Foreskin melanocyte (primary cell): ENCODE measurements at places on chromosomes 4 and X.
A peak's percentile ranks its signal among the peaks of the same experiment; 100 is the strongest.

DNA sequence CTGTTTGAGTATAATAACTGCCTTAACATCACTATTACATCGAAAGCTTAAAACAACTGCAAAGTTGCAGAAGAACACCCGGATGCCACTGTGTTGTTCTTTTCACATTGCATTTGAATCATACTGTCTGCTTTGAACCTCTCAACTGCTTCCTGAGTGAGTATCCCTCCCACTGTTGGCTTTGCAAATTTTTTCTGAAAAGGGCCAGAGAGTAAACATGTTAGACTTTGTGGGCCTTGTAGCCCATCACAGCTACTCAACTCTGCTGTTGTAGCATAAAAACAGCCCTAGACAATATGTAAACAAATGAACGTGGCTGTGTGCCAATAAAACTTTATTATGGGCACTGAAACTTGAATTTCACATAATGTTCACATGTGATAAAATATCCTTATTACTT is 76.1 kb downstream of the NSG1 start:
- no peak for DNase-seq

DNA sequence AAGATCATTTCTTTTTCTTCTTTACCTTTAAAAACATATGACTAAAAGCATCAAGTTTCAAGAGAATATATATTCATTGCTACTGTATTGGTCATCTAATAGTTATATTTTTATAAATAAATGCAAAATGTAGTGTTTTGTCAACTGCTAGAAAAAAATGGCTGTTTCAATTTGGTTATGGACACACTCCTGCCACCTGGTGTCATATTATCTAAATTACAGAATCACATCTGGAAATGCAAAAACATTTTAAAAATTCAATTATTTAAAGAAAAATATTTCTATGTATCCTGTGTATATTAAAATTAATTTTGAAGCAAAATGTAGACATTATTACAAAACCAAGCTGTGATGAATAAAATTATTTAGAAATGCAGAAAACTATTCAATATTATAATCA is 329.4 kb upstream of the PCDH18 start:
- no peak for DNase-seq

- DNase-seq: no peak
These were observed 61.3 kb upstream of the SCOC start for GRCh38 chr4:140312100-140312499.

DNA sequence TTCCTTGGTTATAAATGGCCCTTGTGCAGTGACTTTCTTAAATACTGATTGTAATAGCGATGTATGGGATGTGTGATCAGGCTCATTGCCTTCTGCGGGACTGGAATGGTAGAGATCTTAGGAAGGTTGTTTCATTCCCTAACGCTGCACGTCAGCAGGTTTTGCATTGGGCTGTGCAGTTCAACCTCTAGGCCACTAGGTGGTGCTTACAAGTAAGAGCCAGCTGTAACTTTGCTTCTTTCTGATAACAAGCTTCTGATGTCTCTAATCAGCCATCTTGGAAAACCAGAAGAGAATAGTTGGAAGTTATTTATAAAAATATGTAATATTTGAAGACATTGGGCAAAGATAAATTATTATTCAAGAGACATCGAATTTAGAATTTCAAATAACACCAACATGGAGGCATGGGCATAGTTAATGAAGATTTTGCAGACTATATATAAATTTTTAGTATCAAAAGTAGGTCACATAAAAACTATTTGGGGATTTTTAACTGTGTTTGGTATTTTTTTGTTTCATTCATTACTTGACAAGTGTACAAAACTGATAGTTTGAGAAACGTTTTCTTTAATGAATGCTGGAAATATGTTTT is 339.7 kb upstream of the PCDH7 start:
- peak; percentile 67 for DNase-seq

- no peak for DNase-seq
These were observed 10.8 kb upstream of the AFM start for GRCh38 chr4:73470728-73471127.

DNA sequence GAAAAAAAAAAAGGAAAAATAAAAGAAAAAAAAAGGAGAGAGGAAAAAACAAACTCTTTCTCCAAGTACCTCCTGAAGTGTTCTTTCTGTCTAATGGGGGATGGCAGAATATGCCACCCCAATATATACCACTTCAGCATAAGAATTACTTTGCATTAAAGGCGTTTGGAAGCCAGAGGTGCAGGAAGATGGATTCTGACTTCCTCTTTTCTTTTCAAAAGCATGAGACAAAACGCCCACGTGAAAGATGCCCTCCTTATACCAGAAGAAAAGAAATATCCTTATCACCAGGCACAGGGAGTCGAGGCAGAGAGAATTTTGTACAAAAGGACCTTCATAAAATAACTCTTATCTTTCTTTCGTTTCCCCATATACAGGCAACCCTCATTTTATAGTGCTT is 40.9 kb downstream of the COX18 start:
- no peak for DNase-seq

- DNase-seq: no peak
These were observed 3.5 kb upstream of the CDKL2 start for GRCh38 chr4:75633846-75634245.

DNA sequence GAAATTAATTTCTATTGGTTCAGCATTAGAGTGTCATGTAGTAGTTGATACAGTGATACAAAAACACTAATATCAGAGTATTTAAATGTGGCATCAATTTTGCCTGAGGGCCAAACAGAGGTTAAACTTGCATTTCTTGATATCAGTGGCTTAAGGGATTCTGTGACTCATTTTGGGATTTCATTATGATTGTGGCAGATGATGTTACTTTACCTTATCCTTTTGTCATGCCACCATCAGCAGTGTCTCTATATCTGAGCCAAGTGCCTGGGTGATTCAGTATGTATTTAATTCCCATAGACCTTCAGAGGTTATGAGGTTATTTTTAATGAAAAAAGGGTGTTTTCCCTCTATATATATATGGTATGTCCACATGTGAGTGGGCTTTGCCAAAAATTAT is 582.9 kb downstream of the ADGRL3 start:
- DNase-seq: no peak

- no peak for DNase-seq
These were observed 37.1 kb downstream of the EFNB1 start for GRCh38 chrX:68865926-68866325.

DNA sequence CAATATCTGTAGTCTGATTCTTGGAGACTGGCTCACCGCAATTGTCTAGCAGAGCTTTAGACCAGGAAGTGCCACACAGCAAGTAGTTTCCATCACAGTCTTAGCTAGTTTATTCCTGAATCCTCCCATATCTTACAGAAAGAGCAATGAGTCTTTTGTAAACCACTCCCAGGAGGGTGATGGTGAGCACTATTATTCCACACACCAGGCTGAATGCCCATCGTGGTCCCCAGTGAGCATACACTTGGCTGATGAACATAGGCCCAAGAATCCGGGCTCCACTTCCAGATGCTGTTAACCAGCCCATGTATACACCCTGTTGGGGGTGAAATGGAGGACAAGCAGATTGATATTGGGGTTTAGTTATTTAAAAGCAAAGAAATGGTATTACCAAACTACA is 39.8 kb downstream of the PLK4 start:
- no peak for DNase-seq

DNA sequence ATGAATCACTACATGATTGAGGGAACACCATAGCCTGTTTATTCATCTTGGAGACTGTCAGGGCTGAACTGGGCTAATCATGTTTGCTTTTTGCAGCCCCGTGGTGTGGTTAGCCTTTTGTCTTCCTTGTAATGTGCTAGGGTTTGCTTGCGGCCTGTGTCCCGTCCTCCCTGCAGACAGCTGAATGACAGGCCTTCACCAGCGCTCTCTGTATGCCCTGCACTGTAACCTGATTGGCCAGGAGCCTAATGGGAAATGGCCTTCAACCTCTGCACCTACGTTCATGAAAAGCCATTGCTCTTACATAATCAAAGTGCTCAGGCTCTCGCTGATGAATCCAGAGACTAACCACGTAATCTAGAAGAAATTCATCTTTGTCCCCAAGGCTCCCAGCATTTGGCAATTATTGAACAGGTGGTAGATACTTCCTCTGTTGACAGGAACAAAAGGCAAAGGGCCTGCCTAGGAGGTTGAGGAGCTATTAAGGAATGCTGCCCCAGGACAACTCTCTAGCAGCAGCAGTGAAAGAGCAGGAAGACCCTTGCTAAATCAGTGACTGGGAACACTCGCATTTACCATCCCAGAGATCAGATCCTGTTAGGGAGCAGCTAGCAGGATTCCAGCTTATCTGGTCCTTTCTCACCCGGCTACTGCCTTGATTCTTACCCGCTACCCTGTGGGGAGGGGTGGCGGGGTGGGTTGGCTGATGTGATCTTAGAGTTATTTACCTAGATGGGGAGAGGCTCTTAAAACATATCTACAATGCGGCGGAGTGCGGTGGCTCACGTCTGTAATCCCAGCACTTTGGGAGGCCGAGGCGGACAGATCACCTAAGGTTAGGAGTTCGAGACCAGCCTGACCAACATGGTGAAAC is 42.3 kb upstream of the FAT1 start:
- DNase-seq: no peak

DNA sequence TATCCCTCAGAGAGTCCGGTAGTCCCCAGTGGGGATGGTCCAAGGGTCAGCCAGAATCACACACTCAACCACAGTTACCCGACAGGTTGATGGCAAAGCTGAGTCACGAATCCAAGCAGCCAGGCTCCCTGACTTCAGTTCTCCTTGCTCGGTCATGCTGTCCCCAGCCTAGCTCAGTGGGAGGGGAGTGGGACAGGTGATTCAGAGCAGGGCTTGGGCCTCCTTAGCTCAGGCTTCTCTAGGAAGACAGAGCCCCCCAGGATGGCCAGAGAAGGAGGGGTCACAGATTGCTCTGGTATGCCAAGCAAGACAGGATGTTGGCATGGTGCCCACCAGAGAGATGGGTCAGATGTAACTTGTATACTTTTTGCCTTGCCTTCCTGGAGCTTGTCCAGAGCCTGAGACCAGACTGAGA is 66.5 kb downstream of the EFNB1 start:
- no peak for DNase-seq

DNA sequence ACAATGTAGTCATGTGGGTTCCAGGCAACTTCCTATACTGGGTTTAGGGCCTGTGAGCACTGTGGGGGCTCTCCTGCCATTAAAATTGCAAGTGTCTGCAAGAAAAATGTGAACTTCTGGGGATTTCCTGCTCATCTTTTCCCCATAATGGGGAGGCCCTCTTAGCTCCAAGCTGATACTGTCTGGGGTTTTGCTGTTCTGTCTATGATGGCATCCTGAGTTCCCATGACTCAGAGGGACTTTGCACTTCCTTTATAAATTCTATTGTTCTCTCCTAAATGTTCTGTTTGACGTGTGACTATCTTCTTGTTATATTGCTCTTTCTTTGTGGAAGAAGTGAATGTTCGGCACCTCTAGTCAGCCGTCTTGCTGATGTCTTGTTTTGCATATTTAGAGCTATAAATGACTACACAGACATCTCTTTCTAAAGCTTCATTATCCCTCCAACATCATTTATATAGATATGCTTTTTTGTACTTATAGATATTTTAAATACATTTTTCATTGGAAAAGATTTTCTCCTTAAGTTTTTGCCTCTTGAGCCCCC is 465.8 kb downstream of the NAF1 start:
- DNase-seq: no peak

- DNase-seq: peak; percentile 13
These were observed 756.1 kb downstream of the SH3BGRL start for GRCh38 chrX:81957900-81958545.

DNA sequence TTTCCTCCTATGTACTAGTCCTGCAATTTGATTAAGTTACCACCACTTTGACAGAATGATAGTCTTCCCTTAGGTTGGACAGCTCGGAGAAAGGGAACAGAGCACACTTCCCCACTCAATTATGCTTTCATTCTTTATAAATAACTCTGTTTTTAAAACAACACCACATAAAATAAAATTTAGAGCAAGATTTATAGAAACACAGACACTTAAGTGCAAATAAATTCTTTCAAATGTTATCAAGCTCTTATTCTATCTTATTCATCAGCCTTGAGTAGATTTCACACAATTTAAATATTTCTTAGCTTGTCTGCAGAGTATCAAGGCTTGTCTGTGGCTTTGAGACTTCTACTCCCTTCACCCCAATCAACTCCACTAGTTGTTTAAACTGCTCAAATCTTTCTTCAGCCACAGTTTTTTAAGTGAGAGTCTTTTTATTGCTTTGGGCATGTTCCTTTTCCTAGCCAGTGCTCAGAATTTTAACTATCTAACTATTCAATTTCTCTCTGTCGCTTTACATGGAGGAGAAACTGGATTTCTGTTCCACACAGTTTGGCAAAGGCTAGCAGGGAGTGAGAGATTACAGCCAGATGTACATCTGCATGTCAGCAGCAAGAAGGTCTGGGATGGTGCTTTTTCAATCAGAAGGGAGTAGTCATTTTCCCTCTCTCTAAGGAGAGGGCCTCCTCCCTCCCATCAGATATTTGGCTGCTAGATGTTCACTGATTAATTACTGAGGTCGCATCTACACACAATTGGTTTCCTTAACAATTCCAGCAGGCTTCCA is 53.1 kb upstream of the PLAC1 start:
- DNase-seq: no peak

GRCh38 chrX:130623518-130623917 is 221.7 kb downstream of the RBMX2 start:
- DNase-seq: no peak

GRCh38 chr4:70640192-70640591 is 11.6 kb downstream of the ENAM start:
- DNase-seq: no peak

GRCh38 chr4:137514406-137515111 is 17.7 kb downstream of the PCDH18 start:
- no peak for DNase-seq

GRCh38 chr4:33850371-33850902 is 2393.9 kb downstream of the ARAP2 start:
- no peak for DNase-seq

DNA sequence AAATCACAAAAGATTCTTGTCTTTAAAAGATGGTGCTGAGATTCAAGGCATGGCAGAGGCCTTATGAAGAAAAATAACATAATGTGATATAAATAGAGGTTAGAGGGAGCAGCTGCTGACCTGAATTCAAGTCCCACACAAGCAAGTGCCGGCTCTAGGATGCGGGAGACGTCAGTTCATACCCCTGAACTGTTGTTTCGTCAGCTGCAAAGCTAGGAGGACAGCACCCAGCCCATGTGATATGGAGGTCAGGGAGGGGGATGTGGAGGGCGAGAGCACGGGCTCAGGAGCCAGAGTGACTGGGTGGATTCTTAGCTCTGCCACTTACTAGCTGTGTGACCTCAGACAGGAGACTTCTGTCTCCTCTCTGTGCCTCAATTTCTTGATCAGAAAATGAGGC is 77.9 kb downstream of the JAKMIP1 start:
- DNase-seq: no peak

- DNase-seq: no peak
These were observed 475.6 kb upstream of the FTHL17 start for GRCh38 chrX:31547416-31547815.
